Stimulated activated CD8-positive, alpha-beta memory T cell treated with anti-CD3 and anti-CD28 coated beads, Interleukin-4, amount 100 ng/mL, for 24 hours (primary cell): ENCODE measurements at places on chromosomes 16 and 17.

- DNase-seq: no peak
These were observed 2139.4 kb downstream of the TP53TG3F start for GRCh38 chr16:35598696-35599332.

- no peak for DNase-seq
These were observed 659.2 kb upstream of the SOX9 start for GRCh38 chr17:71461498-71462169.

DNA sequence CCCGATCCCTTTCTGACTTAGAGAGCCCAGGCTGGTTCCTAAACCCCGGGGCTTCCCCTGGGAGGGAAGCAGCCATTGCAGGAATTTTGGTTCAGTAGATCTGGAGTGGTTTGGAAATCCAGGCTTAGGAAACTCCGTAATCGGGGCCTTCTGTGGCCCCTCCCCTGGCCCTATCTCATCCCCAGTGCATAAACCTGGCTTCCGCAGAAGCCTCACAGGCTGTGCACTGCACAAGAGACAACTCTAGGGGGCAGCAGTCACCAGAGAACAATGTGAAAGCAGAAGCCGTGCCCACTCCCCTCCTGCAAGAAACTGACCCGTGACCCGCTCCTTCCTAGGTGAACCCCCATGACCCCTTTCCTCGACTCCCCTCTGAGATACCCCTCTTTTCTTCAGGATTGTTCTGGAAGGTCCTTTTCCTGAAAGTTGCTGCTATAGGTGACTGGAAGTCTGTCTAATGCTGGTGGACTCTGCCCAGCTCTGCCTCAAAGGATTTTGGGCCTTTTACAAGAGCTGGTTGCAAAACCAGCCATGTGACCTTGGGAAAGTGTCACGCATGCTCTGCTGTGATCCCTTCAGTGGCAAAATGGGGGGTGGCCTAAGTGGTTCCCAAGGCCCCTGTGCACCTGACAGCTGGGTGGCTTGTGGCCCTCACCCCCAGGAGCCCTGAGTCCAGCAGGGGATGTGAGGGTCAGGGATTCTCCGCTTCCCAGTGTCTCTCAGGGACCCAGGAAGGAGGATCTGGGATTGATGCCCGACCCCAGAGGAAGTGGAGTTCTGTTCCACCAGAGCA lies 14.4 kb downstream of the GUCY2D start:
- no peak for DNase-seq

GRCh38 chr17:7530023-7530900 lies 18.6 kb upstream of the TNFSF12 start:
- DNase-seq: no peak

- DNase-seq: no peak
These were observed 91.4 kb downstream of the C16orf78 start for GRCh38 chr16:49464877-49465504.

DNA sequence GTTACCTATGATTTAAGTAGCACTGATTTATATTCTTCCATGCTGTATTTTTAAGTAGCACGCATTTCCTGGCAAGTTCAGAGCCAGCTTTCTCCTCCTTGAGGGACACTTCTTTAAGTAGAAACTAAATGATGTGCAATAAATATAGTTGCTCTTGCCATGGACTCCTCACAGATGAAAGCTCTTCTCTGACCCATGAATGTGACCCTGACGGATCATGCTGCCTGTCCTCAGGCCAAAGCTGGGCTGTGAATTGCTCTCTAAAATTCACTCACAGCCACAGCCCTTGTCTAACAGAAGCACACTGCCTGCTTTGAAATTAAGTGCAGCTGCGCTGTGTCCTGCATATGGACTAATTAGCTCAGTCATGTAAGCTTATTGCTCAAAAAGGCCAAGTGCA lies 438.8 kb downstream of the PMP22 start:
- DNase-seq: no peak

DNA sequence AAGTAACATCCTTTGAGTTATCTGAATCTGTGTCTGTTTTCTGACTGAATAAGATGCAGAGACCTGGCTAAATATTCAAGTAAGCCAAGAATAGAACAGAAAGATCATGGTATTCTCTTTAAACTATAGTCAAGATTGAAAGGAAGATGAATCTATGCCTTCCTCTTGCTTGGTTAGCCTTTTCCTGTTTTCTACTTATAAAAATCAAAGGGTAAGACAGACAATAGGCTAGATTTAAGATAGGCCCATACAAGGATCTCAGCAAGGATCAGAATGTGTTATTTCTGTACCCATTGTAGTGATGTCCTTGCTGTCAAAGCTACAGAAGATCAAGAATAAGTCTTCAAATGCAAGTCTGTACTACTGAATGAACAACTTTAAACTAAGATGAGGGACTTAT lies 7.0 kb upstream of the CDR2 start:
- DNase-seq: no peak

DNA sequence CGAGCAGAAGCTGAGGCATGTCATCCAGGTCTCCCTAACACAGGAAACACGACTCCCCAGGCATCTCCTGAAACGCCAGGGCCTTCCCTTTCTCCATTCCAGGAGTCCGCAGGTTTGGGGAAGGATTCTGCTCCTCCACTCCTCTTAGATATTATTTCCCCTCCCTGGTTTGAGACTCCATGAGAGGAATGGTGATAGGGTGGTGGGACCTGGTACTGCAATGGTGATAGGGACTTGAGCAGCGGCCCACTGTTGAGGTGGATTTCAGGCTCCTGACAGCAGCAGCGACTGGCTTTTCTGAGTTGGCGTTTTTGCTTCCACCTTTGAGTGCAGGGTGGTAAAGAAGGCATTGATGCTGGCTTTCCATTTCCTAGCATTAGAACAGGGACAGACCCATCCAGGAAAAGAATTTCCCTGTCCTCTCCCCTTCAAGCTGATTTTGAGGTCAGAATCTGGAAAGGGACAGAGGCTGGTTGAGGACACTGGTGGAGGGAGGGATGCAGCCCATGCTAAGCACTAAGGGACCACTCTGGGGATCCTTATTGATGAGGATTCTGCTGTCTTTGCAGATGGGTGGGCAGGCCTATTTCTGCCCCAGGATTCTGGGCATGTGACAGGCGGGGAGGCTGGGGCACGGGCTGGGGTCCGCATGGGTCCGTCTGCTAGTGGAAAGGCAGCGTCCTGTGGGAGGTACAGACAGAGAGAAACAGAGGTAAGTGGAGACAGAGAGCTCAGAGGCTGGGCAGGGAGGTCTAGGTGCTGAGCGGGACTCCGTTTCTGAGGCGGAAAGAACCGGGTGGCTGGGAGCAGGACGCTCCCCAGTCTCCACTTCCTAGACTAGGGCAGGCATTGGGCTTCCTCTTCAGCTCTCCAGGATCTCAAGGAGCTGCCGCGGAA lies 1.3 kb upstream of the TBX4 start:
- no peak for DNase-seq

- no peak for DNase-seq
These were observed 189.4 kb downstream of the RAB11FIP4 start for GRCh38 chr17:31580706-31581490.

- DNase-seq: no peak
These were observed 14.5 kb downstream of the GRB2 start for GRCh38 chr17:75390982-75391381.

DNA sequence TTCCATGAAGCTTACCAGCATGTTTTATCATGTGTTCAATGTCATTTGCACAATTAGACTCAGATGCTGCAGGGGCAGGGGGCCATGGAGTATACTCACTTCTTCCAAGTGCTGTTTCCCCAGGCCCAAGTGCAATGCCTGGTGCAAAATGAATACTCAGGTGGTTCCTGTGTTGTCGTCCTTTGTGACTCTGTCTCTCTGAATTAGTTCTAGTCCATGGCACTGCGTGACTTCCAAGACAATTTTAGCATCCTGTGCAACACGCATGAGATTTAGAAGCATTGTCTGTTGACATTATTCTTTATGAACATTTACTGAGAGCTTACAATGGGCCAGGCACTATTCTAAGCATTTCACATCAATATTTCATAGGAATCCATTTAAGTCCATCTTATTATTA lies 769.7 kb upstream of the RBFOX1 start:
- DNase-seq: no peak

DNA sequence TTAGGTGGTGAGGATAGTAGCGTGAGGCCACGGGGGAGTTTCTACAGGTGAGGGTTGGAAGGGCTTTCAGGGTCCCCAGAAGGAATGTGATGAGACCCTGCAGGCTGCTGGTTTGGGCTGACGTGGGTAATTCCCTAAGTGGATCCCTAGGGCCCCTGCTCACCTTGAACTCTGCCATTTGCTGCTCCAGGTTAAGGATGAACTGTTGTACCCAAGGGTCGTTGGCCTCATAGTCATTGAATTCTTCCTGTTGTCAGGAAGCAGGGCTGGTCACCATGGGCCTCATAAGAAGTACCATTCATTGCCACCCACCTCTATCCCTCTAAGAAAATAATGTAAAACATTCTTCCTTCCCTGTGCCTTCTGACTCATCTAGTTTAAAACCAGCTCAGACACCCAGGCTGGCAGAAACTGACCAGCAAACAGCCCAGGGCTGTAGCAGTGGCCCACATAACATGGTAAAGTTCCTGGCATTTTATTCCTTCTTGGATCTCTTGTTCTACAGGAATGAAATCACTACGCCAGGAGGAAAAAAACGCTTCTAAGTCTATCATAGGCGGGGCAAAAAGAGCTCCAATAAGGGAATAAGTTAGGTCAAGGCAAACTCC lies 27.6 kb downstream of the FCSK start:
- DNase-seq: no peak

DNA sequence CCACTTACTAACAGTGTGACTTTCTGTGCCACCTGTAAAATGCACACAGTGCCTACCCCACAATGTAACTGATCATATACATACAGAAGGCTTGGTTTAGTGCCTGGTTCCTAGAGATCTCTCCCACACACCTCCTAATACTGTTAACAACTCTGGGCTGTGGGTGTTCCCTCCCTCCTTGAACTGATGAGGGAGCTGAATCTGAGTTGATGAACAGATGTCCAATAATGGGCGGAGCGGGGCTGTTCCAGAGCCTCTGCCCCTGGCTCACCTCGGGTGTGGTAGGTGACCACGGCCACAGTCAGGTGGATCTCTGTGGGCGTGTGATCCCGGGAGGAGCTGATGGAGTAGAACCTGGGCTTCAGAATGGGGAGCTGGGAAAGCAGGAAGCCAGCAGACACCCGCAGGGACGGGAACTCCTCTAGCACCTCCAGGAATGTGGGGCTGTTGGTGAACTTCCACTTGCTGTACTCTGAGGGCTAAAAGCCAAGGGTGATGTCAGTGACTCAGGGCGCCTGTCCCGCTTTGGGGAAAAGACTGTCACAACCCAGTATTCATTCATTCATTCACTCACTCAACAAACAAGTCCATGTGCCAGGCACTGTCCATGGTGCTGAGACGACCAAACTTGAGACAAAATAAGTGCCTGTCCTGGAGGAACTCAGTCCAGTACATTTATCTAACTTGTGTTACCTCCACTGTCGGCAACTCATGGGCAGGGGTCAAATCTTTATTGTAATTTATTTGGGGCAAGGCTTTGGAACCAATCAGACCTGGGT lies 37.6 kb downstream of the NOS2 start:
- DNase-seq: no peak

DNA sequence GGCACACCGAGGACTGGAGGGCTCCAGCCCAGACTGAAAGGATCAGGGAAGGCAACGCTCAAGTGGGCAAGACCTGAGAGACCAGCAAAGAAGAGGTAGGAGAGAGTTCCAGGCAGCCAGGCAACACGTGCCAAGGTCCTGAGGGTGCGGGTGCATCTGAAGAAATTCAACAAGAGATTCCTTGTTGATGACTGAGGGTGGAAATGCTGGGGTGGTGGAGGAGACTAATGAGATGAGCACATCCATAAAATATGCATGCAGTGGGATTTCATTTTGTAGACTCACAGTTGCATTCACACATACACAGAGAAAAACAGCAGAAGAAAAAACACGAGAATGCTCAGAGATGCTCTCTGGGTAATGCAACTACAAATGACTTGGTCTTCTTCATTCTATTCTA lies 154.8 kb upstream of the FOXF1 start:
- no peak for DNase-seq

DNA sequence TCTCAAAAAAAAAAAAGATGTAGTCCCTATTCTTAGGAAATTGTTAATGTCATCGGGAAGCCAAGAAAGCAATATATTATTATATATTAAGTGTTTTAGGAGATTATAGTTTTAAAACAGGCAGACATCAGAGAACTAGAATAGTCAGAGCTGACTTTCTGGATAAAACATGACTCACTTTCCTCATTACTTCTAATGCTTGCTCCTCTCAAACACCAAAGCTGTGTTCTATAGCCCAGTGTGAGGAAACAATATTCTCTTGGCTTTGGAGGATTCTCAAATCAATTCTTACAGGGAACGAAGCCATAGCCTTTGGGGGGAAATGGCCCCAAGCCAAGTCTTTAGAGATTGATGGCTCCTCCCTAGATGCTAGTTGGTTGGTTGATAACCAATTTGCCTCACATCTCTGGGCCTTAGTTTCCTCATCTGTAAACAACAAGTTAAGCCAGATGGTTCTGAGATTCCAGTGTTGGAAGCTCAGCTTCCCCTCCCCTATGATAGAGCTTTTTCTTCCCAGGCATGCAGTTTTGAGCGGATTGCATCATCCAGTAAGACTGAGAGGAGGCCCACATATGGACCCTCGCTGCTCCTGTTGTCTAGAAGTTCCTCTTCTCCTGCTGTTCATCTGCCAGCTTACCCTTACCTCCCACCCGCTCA lies 12.4 kb downstream of the NMT1 start:
- no peak for DNase-seq

- no peak for DNase-seq
These were observed 15.0 kb downstream of the C16orf46 start for GRCh38 chr16:81061871-81062608.

DNA sequence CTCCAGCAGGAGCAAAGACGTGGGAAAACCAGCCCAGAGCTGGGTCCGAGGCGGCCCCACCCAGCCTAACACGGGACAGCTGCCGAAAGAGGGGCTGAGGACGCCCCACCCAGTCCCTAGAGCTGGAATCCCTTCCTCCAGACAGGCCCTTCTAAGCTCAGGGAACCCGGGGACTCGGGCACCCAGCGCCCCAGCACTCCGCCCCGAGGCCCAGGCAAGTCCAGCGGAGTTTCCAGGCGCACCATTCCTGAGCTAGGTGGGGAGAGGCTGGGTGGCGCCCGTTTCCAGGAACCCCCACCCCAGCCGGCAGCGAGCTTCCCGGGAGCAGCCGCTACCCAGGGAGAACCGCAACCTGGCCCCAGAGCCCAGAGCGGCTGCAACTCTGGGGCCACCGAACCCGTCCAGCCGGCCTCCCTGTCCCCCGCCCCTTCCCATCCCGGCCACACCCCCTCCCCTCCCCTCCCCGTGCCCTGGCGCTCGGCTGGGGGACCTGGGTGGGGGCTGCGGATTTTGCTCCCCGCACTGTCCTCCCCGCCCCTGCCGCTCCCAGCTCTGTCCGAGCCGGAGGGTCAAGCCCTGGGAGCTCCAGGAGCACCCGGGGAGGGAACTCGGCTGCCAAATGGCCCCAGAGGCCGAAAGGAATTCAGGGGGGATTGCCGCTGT lies 536 bp downstream of the TMC6 start:
- no peak for DNase-seq

DNA sequence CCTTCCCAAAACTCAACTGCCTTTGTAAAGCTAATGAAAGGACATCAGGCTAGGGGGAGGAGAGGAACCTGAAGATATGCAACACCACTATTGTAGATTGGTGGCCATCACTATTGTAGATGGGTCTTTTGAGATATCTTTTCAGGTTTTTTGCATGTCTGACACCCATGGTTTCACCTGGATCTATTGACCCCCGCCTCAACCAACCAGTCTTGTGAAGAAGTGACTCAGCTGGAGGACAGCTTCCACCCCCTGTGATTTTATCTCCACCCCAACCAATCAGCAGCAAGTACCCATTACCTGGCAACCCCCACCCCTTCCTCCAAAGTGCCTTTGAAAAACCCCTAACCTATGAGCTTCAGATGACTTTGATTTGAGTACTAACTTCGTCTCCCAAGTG lies 382.6 kb upstream of the GOT2 start:
- DNase-seq: no peak
